NCI-H1436 treated with DMSO at 0.1 percent for 48 hours (cell line): ENCODE measurements at places on chromosomes 2 and 18.

- DNase-seq: no peak
Observed at GRCh38 chr2:74181739-74182138, 3.1 kb upstream of the MOB1A start.

- no peak for DNase-seq
Observed at GRCh38 chr2:103132536-103133217, 370.8 kb downstream of the TMEM182 start.

DNA sequence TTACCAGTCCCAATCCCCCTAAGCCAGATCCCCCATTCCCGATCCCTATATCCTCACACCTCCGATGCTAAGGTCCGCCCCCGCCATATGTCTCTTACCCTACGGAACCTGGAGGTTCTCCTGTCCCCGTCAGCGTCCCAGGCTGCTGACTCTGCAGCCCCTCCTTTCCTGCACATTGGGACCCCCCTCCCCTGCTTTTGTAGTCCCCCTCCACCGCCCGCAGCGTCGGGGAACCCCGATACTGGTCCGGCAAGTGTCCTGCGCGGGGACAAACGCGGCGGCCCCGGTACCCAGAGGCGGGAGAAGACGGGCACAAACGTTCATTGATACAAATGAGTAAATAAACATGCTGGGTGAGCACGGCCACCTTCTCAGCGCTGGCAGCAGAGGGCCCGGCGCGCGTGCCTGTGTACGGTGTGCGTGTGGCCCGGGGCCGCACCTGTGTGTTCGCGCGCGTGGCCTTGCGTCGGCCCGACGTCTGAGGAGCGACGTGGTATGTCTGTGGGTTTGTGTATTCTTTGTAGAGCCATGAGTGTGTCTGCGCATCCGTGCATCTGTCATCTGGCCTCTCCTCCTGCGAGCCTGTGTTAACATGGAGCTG is 2.0 kb upstream of the CYP26B1 start:
- DNase-seq: no peak

DNA sequence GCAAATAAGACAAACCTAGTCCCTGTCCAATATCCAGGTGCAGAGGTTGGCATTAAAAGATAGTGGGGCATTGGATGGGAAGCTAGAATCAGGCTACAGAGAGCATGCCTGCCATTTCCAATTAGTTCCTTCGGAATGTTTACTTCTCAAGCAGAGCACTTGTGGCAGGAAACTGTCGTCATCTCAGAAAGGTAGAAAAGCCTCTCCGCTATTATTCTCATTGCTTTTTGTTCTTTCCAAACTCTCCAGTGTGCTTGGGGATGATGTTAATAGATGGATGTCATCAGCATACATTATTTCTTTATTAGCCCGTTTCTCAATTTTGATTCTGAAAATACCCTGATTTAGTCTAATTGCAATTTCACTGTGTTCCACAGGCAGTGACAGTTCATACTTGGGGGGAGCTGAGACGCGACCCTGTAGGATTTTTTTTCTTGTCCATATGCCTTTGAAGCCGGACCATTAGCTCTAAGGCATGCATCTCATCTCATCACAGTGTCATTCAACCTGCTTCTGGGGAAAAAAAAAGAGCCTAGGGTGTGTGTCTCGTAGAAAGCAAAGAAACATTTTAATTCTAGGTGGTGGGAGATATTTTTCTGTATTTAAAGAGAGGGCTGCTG is 7.7 kb downstream of the ASB18 start:
- no peak for DNase-seq

GRCh38 chr2:219125225-219125885 is 35.3 kb downstream of the NHEJ1 start:
- DNase-seq: no peak

- no peak for DNase-seq
Observed at GRCh38 chr18:49861659-49862058, 48.3 kb upstream of the ACAA2 start.

- no peak for DNase-seq
Observed at GRCh38 chr2:18829251-18829902, 240.0 kb upstream of the NT5C1B start.

DNA sequence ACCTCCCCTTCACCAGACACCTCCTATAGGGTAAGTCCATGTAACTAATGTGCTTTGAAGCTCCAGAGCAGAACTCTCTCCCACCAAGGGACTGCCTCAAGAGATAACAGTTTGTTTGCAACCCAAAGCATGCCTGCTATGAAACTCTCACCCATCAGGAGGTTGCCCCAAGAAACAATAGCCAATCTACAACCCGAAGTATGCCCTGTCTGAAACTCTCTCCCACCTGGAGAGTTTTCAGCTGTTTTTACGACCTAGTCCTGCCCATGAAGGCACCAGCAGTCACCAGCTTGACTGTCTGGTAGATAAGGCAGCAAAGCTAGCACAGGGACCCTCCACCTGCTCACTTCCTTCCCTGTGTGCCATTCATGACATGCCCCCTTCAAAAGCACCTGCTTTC is 533.9 kb upstream of the CRIM1 start:
- DNase-seq: no peak

GRCh38 chr18:25451077-25451658 is 99.2 kb upstream of the ZNF521 start:
- DNase-seq: no peak

GRCh38 chr2:197804049-197804757 is at the start of gene PLCL1:
Gene PLCL1 (plus strand): TSS chr2:197804593.
- DNase-seq: peak; percentile 46

- no peak for DNase-seq
Observed at GRCh38 chr2:176503776-176504175, 234.5 kb downstream of the MTX2 start.

DNA sequence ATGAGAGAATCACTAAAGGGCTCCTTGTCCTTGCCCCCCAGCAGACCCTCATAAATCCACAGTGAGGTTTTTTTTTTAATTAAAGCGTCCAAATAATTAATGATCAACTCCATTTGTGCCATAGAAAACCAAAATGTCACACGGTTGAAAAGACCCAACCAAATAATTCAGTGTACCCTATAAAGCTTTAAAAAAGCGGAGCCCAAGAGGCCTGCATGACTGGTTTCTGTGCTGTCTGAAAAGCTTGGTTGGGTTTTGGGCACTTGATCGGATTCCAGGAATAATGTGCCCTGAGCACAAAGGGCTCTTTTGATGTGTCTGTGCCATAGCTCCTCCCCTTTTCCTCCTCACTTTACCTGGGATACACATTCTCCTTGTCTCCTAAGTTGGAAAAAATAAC is 523.2 kb downstream of the TNS1 start:
- DNase-seq: no peak

GRCh38 chr2:161913865-161914264 is 160.2 kb downstream of the DPP4 start:
- no peak for DNase-seq

DNA sequence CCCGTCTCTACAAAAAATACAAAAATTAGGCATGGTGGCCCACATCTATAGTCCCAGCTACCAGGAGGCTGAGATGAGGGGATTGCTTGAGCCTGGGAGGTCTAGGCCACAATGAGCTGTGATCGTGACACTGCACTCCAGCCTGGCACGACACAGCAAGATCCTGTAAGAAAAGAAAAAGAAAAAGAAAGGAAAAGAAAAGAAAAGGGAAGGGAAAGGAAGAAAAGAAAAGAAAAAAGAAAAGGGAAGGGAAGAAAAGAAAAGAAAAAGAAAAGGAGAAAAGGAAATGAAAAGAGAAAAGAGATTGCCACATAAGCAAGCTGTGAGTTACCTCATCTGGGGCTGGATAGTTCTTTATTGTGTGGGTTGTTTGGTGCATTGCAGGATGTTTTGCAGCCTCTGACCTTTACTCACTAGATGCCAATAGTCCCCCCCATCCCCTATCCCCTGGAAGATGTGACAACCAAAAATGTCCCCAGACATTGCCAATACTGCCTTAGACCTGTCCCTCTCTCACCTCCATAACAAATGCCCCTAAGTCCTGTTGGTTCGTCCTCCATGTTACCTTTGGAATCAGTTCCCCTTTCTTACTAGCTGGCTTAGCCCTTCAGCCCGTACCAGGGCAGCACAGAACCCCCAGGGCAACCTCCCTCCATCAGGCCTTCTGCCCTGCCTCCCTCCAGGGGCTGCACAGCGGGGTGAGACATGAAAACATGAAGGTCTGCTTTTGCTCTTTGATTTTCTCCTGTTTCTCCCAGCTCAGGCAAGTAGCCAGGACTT is 8.9 kb downstream of the ASPRV1 start:
- DNase-seq: no peak

DNA sequence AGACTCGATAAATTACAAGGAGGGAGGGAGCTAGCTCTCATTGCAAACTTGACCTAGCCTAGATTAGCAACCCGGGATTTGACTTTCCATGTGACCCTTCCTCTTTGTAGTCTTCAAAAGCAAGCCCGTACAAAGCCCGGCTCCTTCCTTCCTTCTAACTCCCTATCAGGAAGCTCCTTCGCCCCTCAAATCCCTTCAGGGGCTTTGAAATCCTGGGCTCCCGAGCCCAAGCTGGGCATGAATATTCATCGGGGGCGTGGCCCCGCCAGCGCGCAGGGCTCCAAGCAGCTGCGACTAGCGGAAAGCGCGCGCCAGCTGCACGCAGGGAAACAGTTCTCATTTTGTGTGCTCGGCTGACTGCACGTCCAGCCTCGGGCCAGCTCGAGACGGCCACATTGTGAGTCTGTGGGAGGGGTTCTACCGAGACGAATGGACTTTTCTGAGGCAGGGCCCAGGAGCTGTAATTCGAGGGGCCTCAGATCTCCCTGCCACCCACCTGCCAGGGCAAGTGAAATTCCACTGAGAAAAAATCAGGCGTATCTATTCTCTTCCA is 84.0 kb upstream of the PELI1 start:
- DNase-seq: peak; percentile 53

DNA sequence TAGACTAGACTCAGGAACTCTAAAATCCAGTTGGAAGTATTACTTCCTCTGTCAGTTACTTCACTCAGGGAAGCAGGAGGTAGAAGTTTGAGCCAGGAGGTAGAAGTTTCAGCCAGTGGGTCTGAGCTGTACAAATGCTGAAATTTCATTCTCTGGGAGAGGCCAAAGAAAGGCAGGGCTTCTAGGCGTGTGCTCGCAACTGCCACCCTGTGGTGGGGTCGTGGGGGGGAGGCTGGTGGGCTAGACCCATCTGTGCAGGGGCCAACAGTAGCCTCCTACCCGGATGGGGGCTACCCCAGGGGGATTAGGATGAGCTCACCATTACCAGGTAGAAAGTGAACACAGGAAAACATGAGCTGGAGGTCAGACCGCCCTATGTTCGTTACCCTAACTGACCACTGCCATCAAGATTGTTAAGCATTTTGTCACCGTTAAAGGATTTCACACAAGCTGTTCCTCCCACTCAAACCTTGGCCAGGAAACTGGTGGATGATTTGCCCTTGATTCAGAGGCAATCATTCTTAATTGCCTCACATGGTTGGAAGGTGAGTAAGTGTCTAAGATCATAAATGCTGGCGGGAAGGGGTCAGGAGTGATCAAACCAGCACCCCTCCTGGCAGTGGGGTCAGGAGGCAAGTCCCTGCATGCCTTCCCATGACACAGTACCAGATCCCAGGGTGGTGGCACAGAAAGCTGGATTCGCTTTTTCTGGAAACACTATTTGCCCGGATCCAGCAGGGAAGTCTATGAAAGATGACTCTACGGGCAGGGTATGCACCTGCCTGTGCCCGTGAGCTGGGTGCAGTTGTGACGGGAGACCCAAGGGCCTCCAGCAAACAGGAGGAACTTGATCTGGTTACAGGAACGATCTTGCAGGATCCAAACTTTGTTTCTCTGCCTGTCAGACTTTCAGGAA is 5.2 kb upstream of the FHL2 start:
- DNase-seq: no peak

DNA sequence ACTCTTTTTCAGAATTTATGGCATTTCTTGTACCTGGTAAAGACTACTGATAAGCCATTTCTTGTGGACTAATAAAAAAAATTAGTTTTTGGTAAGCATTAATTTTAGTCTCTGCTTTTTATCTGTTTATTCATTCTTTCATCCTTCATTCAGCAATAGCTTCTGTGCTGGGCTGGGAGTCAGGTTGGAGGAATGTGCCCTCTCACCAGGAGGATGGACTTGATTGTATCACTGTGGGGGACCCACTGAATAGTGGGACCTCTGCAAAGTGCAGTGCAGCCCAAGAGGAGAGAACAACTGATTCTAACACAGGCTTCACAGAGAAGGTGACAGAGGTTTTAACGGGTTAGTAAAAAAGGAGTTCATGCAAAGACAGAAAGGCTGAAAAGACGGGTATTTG is 39.1 kb downstream of the CDC42EP3 start:
- no peak for DNase-seq

GRCh38 chr2:178234648-178235047 is 40.3 kb downstream of the OSBPL6 start:
- no peak for DNase-seq

DNA sequence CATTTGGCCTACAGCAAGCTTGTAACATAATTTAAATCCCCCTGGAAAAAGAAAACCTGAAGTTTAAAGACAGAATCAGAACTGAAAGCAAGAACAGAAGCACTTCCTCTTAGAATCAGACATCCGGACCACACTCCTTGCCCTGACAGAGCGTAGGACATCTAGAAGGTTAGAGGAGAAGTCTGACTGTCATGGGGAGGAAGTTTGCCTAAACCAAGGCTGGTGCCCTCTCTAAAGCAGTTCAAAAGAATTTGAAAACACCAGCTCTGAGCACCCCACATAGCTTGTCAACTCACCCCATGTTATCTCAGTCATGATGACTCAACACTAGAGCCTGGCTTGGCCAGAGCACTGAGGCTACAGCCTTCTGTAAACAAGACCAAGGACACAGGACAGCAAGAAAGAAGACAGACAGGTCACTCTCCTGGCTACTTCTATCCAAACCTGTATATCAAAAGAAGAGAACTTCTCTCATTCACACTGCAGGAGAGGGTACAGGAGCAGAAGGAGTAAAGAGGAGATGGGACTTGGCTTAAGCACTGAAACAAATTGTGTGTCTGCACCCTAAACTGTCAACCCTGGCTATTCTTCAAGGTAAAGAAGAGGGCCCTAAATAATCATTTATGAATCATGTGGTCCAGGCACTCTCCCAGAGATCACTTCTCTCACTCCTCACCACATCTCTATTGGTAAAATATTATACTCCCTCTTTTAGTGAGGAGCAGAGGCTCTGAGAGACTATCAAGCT is 198.6 kb downstream of the MEMO1 start:
- no peak for DNase-seq

- DNase-seq: no peak
Observed at GRCh38 chr2:155372969-155373368, 674.5 kb downstream of the KCNJ3 start.

DNA sequence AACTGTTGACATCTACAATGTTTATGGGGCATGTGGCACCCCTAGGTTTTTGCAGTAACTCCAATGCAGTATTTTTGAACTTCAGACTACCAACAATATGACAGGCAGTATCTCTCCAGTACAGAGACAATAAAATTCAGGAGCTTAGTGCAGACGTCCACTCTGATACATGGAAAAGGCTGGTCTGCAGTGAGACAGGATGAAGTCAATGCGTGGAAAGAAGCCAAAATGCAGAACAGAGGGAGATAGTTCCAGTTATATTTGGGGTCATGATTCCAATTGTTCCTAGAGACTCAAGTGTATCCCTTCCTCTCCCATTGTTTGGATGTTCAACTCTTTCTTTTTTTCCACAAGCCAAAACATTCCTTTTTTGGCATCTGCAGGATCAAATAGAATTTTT is 18.7 kb upstream of the SMAD2 start:
- DNase-seq: no peak

GRCh38 chr2:188725746-188726360 is 248.3 kb upstream of the COL3A1 start:
- no peak for DNase-seq
